Esophagus squamous epithelium (tissue), 5 donors: ENCODE measurements at places on chromosomes 3 and 15.

DNA sequence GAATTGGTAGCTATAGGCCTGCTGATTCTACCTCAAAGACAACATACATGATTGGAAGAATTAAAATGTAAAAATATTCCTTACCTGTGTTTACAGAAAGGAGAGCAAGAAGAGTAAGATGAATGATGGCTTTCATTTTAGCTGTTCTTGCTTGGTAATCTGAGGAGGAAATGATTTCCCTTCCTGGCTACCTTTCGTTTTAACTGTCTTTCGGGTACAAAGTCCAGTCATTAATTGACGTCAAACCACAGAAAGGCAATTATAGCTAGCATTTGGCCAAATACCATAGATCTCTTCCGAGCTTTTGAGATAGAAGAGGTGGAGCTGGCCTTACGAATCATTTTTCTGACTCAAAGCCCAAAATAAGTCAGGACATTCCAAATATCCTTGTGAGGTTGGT is at the start of gene MUC13:
Gene MUC13, minus strand, starts transcription at position 175 of the 400 bp plus-strand sequence. Its CDS starts 39 bp downstream, at position 136.
- H3K36me3 ChIP-seq, result no peaks in the 10 kb centered on the region
- H3K4me1 ChIP-seq, result no peaks in the 10 kb centered on the region
- DNase-seq, result no peak
- H3K4me3 ChIP-seq, result no peak within 1 kb of the TSS
- no peaks in the 10 kb centered on the region for H3K27me3 ChIP-seq

GRCh38 chr15:81282911-81283310 is 41.0 kb downstream of the STARD5 start:
- no peaks in the 10 kb centered on the region for H3K27me3 ChIP-seq
- no peak for DNase-seq
- no peak overlapping the region for H3K4me3 ChIP-seq
- no peak overlapping the region for H3K27ac ChIP-seq

DNA sequence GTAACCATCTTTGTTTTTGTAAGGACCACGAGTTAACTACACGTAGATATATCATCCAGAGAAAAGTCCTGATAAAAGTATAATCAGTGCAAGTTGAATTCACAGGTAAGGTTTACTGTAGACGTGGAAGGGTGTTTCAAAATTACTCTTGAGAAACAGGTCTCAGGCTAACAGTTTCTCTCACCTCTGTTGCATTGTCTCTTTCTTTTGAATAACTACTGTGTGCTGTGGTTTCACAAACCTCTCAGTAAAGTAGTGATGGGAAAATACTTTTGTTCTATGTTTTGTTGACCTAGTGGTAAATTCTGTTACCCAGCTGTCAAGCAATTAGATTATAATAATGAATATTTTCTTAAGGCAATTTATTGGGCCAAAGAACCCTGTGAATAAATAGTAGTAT is 75.2 kb downstream of the RBMS3 start:
- no peak overlapping the region for H3K4me3 ChIP-seq
- H3K27me3 ChIP-seq, result no peaks in the 10 kb centered on the region
- H3K4me1 ChIP-seq, result no peaks in the 10 kb centered on the region
- H3K36me3 ChIP-seq, result no peaks in the 10 kb centered on the region
- H3K27ac ChIP-seq, result no peak overlapping the region

DNA sequence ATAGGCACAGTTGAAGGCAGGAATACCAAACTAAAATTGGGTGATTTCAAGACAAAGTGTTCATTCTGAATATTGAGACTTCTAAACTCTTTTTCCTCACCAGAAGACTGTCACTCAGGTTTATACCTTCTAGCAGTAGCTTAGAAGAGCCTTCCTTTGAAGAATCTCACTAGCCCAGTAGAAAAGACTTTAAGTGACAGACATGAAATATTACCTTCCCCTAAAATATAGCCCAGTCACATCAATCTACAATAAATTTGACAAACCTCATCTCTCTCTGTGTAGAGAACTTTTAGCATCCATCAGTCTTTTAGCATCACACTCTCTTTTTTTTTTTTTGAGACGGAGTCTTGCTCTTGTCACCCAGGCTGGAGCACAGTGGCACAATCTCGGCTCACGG is 97.5 kb downstream of the HERC1 start:
- H3K4me1 ChIP-seq, result no peaks in the 10 kb centered on the region
- H3K27me3 ChIP-seq, result no peaks in the 10 kb centered on the region
- no peak overlapping the region for H3K27ac ChIP-seq
- no peak for DNase-seq
- no peak overlapping the region for H3K4me3 ChIP-seq

DNA sequence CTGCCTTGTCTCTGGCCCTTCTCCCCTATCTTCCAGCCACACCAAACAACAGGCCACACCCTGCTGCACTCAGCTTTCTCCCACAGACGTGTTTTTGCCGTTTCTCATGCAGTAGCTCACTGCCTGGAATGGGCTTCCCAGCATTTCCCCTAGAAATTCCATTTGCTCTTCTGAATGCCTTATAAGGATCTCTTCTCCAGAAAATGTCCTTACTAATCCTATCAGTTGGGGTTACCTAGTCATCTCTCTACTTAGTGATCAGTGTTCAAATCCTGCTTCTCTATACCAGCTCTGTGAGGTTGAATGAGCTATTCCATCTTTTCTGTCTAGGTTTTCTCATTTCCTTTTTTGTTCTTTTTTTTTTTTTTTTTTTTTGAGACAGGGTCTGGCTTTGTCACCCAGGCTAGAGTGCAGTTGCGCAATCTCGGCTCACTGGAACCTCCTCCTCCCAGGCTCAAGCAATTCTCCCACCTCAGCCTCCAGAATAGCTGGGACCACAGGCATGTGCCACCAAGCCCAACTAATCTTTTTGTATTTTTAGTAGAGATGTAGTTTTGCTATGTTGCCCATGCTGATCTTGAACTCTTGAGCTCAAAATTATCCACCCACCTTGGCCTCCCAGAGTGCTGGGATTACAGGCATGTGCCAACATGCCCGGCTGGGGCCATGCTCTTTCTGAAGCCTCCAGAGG is 98.2 kb upstream of the CHD2 start:
- no peaks in the 10 kb centered on the region for H3K36me3 ChIP-seq
- H3K27me3 ChIP-seq, result no peaks in the 10 kb centered on the region
- H3K4me3 ChIP-seq, result no peak overlapping the region
- DNase-seq, result no peak
- H3K4me1 ChIP-seq, result peaks cover 27% of the 10 kb centered on the region

GRCh38 chr3:68088216-68088615 is 433.8 kb upstream of the SUCLG2 start:
- H3K27ac ChIP-seq, result no peak overlapping the region
- no peak for DNase-seq
- no peaks in the 10 kb centered on the region for H3K27me3 ChIP-seq
